ENCODE measurements at places on chromosomes 2 and 18. TPM values are rescaled to one million over a fixed set of nuclear protein-coding genes. Genes with fewer than 3 reads are reported as not detected.

IL1F10 gene
- not detected for total RNA-seq

ZC3H6 gene
- total RNA-seq: 30.7 TPM

KCNG2 gene
- not detected for total RNA-seq

ZAP70 gene
- total RNA-seq: 164 TPM

ASAP2 gene
- total RNA-seq: 0.10 TPM

LCT gene
- 0.29 TPM for total RNA-seq

ABCG8 gene
- total RNA-seq: not detected

GPAT2 gene
- total RNA-seq: 12.4 TPM

AQP12B gene
- not detected for total RNA-seq

LRRTM4 gene
- total RNA-seq: not detected

CCL20 gene
- 1.4 TPM for total RNA-seq

GBX2 gene
- total RNA-seq: not detected

GRCh38 chr2:6860296-6860695, 5.4 kb downstream of the CMPK2 start:
- no peak for DNase-seq

DNA sequence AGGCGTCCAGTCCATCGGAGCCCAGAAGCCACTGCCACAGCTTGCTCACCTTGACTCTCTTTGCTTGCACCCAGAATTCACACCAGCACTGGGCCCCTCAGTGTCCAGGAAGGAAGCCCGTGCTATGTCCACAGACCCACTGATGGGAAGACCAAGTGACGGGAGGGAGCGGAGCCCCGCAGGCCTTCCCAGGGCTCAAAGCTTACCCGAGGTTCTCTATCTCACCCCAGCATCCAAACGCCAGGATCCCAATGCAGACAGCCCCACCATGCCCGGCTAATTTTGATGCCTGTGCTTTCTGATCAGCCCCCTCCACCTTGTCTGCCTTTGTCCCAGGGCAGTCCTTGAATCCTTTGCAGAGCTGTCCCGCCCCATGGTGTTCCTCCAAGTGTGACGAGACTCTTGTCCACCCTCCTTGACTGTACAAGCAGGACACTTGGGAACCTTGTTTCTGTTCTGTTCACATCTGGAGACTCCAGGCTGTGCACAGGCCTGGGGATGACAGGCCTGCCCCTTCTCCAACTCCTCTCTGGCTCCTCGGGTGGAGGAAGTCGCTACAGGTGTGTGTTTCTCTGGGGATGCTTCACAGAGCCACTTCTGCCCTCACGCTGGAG, 12.0 kb downstream of the NPPC start:
- DNase-seq: no peak

DNA sequence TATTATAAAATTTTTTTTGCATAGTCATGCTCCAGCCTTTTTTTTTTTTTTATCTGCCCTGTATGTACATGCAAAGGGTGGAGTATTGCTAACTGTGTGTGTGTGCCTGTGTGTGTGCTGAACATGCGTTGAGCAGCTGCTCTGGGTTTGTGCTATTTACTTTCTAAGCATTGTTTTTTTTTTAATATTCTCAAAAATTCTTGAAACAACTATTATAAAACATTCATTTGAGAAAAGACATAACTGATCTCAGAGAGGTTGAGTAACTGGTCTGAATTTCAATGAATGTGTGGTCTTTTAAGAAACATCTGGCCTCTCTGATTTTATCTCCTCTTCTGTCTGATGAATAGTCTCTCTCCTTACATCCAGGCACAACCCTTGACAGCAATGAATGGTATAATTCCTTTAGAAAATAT, 366.0 kb upstream of the SLC14A2 start:
- DNase-seq: no peak

- DNase-seq: no peak
Measured at GRCh38 chr18:7288544-7288943, 57.7 kb downstream of the LRRC30 start.

GRCh38 chr2:163373496-163373895, 362.3 kb downstream of the FIGN start:
- DNase-seq: no peak

DNA sequence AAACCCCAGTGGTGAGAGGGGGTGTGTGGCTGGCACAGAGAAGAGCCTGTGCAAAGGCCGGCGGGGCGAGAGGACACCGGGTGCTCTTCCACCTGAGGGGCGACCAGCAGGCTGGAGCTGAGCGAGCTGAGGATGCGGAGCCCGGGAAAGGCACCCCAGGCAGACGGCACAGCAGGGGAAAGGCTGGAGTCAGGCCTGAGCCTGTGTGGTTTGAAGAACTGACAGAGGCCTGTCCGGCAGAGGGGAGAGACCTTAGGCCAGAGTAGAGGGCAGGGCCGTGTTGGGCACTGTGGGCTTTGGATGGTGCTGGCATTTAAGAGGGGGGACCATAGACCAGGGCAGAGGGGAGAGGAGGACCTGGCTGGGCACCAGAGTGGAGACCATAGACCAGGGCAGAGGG, 149.8 kb downstream of the RTP5 start:
- DNase-seq: no peak

- no peak for DNase-seq
Measured at GRCh38 chr18:76679945-76680344, 142.4 kb upstream of the ZNF236 start.

DNA sequence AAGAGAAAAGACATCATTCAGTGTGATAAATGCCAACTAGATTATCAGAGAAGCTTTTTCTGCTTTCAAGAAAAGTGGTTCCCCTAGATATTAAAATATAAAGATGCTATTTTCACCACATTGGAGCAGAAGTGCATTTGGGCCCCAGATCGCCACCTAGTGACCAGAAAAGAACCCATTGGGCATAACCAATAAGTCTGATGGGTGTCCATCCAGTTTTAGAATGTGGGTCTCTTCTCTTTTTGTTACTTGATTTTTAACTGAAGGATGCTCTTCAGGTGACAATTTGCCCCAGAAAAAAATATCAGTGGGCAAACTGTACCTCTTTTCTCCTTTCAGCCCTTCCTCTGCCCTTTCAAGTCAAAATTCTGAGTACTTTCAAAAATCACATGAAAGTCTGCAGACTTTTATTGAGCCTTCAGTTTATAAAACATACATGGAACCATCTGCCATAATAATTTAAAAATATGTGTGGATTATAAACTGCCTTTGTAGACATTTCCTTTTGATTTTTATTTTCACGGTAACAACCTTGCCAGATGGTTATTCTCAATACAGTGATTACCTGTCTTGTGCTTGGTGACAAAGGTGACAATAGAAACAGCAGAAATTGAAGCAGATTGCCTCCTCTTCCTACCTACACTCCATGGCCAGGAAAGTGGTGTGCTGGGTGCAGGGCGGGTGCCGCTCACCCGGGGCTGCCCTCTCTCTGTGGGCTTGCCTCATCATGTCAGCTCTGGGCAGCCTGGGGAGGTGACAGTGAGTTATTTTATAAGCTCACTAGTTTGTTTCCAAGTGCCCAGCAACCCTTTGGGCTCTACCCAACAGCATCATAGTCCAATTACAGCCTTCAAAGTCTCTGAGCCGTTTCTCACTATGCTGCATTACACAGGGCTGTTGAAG, 124.5 kb downstream of the DCDC2C start:
- peak; percentile 20 for DNase-seq

- no peak for DNase-seq
Measured at GRCh38 chr18:5106730-5107129, 90.3 kb downstream of the AKAIN1 start.

DNA sequence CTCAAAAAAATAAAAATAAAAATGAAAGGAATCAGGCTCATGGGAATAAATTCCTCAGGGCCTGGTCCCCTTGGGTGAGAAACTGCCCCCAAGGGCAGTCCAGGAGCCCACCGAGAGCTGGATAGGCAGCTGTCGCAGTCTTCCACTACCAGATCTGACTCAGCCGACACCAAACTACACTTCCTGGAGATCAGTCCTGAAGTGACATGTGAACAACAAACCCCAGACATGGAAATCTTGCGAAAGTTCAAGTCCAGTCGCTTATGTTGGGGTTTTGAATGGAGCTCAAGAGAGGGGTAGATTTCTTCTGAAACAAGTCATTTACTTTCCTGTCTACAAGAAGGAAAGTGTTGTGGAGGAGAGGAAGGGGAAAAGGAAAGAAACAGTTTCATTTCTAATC, 12.9 kb downstream of the ADCY3 start:
- no peak for DNase-seq

- no peak for DNase-seq
Measured at GRCh38 chr2:19900931-19901441, 797 bp downstream of the TTC32 start.

GRCh38 chr2:38960609-38961320, 71.1 kb downstream of the ARHGEF33 start:
- no peak for DNase-seq

- DNase-seq: no peak
Measured at GRCh38 chr2:152710713-152711112, 6.5 kb downstream of the PRPF40A start.

- no peak for DNase-seq
Measured at GRCh38 chr18:46264255-46264654, 160.1 kb downstream of the HAUS1 start.

DNA sequence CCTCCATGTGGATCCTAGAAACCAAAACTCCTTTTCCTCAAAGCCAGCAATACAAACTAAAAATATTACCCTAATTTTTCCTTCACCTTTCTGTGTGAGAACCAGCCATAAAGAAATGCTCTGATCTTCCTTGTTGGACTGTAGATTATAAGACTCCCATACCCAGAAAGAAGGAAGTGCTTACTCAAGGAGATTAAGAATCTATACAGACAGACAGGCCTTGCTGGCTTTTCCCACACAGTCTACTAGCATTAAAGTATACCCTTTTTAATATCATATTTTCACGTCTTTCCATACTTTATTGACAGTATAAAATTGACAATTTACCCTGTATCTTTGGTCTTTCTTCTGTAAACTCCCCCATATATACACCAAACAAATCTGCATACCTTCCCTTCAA, 139.0 kb downstream of the GULP1 start:
- DNase-seq: no peak

DNA sequence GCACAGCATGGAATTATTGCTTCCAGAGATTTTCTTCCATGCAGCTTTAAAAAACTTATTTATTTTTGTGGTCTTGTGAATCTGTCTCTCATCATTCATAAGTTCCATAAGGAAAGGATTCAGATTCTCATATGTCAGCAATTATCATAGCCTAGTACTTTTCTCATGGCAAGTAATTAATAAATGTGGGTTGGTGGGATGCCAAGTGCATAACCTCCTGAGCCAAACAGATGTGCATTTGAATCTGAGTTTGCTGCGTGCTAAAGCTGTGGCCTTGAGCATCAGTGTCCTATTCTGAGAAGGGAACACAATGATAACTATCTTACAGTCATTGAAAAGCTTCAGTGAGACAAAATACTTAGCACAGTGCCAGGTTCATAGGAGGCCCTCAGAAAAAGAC, 331.9 kb downstream of the PDE11A start:
- no peak for DNase-seq

DNA sequence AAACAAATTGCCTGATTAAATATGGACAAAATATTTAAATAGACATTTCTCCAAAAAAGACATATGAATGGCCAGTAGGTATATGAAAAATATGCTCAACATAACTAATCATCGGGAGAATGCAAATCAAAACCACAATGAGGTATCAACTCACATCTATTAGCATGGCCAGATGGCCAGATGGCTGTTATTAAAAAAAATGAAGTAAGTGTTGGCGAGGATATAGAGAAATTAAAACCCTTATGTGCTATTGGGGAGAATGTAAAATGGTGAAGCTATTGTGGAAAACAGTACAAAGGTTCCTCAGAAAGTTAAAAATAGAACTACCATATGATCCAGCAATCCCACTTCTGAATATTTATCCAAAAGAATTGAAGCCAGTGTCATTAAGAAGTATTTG, 272.3 kb upstream of the ZNF804A start:
- DNase-seq: no peak

DNA sequence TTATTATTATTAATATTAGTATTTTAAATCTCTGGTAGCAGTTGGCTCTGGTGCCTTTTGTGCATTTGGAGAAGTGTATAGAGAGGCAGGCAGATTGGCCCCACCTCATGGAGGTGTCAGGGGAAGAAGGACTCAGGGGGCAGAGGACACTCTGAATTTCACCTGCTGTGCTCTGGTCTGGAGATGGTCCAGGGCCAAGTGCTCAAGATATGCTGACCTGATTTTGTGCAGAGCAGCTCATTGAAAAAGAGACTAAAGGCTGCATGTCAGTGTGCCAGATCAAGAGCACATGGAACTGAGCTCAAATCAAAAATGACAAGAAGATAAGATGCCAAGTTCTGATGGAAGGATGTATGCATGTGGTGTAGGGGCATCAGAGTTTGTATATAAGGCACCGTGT, 323.6 kb upstream of the TNP1 start:
- DNase-seq: no peak

- no peak for DNase-seq
Measured at GRCh38 chr2:241869087-241869961, at the start of gene RTP5. RTP5 (plus strand) TSS chr2:241869729; CDS start chr2:241869757, 28 bp downstream.

GRCh38 chr2:42886921-42887320, 94.5 kb upstream of the HAAO start:
- no peak for DNase-seq

DNA sequence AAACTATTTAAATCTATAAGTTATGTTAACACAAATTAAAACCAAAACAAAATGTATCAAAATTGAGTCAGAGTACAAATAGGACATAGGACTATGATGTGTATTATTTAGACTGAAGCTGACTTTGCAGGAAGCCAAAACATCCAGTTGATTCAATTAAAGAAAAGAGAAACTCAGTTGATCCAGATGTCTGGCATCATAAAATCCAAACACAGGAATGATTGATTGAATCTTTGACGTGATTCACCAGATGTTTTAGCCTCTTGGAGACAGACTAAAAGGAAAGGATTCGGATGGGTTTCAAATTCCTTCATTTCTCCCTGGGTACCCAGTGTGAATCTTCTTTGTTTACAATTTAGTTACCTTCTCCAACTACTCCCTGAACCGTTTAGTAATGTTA, 272.9 kb downstream of the IRS1 start:
- DNase-seq: no peak

DNA sequence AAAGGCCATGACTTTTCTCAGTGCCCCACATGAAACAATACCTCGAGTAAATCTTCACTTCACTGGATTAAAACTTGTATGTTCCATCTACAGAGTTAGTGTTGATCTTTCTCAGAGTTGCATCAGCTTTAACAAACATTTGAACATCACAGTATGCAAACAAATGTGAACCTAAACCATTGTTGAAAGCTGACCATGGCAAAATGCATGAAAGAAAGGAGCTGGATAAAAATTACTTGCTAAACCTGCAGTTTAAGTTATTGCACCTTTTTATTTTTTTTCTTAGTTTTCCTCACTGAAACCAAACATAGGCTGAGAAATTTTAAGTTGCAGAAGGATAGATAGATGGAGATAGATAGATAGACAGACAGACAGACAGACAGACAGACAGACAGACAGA, 107.2 kb upstream of the UGP2 start:
- no peak for DNase-seq

DNA sequence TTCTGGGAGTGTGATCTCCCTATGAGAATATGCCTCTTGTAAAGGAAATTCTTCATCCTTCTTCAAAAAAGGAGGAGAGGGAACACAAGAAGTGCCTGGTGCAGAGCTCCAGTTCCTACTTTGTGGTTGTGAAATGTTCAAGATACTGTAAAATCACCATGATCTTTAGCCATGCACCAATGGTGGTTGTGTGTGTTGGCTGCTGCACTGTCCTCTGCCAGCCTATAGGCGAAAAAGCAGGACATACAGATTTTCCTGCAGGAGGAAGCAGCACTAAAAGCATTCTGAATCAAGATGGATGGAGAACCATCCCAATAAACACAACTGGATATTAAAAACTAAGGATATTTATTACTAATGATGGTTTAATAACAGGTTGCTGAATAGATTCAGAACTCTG, 6.2 kb upstream of the KLHL14 start:
- no peak for DNase-seq

- no peak for DNase-seq
Measured at GRCh38 chr2:129801575-129801974, 177.9 kb upstream of the RAB6C start.

All from activated T-cell treated with anti-CD3 and anti-CD28 coated beads, Interleukin-2, amount 50 U/mL, for 72 hours (primary cell).